Activated CD4-positive, alpha-beta T cell treated with anti-CD3 and anti-CD28 coated beads, Interleukin-2, Interleukin-6, amounts not matched to agents 100 ng/mL and 50 ng/mL, durations not matched to agents 16 hours and 8 hours (primary cell): ENCODE measurements at places on chromosomes 11 and 22.

GRCh38 chr11:95269036-95269819 is 38.2 kb upstream of the SESN3 start:
- no peak for DNase-seq

GRCh38 chr11:31645747-31646146 is 136.2 kb downstream of the ELP4 start:
- DNase-seq, result no peak

DNA sequence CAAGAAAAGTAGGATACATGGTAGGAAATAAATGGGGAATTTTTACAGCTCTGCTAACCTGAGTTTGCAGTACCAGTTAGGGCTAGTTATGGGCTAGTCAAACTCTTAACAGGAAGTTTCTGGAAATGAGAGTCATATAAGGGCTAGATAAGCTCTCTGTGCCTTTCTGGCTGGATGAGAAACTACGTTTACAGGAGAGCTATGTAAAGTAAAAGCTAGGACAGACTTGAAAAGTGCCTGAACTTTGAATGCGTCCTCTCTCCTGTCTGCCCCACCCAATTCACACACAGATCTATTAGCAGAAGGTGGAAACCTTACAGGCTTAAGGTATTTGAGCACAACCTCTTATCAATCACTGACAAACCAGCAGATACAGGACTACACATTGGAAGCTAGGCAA is 167.1 kb downstream of the SNX19 start:
- DNase-seq, result no peak

- no peak for DNase-seq
These were observed 5.3 kb downstream of the LGALS12 start for GRCh38 chr11:63511048-63511748.

- no peak for DNase-seq
These were observed 109.8 kb upstream of the BID start for GRCh38 chr22:17884084-17884483.

DNA sequence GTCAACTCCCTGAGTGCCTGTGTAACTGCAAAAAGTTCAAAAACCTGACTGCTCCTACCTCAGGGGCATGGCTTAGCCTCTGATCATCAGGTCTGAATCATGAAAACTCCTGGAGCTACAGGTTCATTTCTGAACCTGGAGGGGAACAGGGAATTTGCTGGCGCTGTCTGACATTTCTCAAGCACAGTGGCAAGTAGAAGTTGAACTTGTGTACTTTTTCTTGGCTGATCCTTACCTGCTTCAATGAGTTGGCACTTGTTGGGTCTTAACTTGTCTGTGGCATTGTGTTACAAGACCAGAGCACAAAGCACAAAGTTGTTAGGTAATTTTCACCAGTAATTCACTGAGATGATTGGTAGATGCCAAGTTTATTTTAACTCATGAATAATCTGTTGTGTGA is 3.3 kb downstream of the TMEM109 start:
- DNase-seq, result no peak

DNA sequence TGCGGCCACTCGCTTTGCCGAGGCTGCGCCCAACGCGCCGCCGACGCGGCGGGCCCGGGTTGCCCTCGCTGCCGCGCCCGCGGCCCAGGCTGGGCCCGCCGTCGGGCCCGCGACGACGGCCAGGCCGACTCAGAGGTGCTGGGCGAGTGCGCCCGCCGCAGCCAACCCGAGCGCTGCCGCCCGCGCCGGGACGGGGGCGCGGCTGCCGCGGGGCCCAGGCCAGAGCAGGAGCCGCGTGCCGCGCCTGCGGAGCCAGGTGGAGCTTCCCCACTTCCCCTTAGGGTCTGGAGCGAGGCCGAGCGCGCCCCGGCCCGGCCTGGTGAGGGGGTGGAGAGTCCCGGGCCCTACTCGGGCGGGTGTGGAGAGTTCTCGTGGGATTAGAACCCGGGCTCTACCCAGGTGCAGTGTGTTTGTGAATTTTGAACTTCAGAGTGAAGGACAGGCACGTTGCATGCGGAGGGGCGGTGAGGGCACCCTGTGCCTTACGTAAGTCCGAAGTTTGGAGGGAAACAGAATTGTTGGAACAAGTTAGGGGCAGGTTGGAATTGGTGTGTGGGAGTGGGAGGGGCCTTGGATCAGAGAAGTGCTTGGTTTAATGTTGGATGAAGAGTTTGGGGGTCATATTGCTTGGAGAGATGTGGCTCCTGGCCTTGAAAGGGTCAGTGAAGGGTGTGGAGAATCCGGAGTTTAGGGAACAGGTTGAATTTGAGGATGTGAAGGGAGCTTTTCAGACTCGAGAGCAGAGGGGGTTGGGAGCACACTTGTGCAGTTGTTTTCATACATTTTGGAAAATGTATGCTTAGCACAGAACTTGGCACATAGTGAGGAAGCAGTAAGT is 697 bp downstream of the RNF169 start:
- peak; percentile 66 for DNase-seq

DNA sequence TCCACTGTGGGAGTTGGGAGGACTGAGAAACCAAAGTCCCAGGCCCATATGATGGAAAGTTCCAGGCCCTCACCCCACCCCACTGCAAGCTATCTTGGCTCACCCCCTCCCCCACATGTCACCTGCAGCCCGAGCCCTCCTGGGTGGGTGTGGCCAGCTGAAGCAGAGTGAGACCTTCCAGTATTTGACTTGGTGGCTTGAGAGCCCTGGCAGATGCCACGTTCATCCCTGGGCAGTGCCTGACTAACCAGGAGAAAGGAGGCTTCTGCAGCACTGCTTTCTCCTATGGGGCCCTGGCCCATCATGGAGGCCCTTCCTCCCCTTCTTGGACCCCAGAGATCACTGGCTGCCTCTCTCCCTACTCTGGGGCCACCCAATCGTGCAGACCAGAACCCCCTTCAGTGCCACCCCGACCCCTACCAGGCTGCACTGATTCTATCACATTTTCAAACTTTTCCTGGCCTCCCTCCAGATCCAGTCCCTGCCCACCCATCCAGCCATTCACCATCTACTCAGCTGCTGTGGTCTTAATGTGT is 38.1 kb upstream of the WNT11 start:
- DNase-seq, result no peak

GRCh38 chr22:41935015-41935351 is 8.4 kb upstream of the TNFRSF13C start:
- no peak for DNase-seq

DNA sequence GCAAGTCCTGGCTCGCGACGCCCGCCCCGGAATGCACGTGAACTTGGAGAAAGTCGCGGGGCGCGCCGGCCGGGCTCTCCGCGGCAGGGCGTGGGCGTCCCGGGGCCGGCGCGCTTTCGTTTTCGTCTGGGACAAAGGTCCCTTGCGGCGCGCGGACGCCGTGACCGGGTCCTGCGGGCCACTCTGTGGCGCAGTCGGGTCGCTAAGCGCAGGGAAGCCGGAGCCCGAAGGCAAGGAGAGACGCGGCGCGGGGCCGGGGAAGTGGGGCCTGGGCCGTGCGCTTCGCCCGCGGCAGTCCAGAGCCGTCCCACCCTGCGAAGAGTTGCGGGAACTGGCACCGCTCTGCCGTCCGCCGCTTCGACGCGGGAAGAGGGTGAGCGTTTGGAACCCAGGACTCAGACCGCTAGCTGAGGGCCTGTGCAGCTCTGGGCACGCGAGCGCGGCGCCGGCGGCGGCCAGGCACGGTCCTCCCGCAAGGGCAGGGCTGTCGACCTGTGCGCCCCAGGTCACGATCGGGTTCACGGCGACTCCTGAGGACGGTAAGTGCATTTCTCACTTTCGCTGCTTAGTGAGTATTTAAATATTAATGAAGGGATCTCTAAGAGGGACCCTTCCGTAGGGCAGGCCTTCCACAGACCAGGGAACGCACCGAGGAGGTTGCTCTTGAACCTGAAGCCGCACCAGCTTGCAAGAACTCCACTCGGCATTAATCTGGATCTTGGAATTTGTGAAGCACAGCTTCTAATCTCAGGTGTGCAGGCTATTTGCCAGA is 78.0 kb upstream of the PPARA start:
- peak; percentile 57 for DNase-seq

- no peak for DNase-seq
These were observed 10.4 kb downstream of the PISD start for GRCh38 chr22:31651664-31652063.

GRCh38 chr22:39556970-39557841 is 13.3 kb upstream of the CACNA1I start:
- DNase-seq, result peak; percentile 32
